ENCODE measurements at places on chromosomes 1 and 21.

DNA sequence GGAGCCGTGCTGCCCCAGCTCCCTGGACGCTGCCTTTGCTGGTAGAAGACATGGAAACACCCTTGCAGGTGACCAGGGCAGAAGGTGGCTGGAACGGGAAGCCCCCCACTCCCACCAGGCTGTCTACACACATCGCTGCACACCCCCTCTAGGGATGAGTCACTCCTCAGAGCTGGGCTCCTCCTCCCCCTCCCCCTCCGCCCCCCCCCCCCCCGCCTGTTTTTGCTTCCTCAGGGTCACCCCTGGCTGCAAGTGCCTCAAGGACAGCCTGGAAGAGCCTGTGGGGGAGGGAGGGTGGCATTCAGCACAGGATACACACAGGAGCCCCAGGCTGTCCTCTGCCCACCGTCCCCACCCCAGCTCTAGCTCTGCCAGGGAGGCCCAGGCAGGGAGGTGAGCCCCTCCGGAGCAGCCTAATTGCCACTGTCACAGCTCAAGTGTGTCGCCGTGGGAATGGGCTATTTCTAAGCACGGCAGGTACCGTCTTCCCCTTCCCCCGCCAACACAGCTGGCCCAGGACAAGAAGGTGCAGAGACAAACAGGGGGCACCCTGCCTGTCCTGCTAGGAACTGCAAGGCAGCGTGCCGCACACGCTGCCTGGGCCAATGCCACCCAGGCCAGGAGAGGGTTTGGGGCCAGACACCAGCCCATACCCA is 2.5 kb downstream of the FNDC10 start:
- DNase-seq = no peak

DNA sequence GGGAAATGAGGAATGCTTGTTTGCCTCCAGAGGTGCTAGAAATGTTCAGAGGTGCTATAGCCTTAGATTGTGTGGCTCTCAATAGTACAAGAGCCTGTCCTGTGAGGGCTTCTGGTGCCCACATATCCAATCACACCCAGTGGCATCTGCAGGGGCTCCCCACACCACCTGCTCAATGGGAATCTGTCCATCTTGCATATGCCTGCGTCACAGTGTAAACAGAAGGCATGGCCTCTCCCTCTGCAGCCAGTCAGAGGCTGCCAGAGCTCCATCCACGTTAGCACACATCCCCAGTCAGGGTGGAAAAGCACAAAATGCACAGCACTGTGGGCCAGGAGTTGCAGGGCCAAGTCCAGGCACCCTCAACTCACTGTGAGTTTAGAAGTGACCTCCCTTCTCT is 113.6 kb upstream of the GRIK3 start:
- DNase-seq = no peak

- DNase-seq = no peak
Measured at GRCh38 chr21:32817208-32817607, 45.7 kb upstream of the PAXBP1 start.

DNA sequence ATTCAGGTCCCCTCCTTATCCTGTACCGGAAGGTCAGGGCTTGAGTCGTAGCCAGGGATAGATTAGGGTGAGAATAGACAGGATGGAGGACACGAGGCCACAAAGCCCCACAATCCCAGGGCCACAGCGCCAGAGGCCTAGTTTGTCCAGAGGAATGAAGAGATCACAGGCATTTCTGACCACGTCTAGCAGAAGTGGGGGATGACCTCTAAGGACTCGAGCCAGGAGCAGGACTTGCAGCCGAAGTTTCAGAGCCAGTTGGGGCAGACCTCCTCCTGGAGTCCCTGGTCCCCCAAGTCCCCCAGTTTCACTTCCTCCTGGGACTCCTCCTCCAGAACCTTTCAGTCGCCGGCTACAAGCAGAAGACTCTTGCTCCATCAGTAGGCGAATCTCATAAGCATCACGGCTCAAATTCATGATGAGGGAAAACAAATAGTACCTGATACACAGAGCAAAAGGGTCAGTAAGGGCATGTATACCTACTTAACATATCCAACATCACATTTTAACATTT is 2.3 kb upstream of the ITGA10 start:
- no peak for DNase-seq

DNA sequence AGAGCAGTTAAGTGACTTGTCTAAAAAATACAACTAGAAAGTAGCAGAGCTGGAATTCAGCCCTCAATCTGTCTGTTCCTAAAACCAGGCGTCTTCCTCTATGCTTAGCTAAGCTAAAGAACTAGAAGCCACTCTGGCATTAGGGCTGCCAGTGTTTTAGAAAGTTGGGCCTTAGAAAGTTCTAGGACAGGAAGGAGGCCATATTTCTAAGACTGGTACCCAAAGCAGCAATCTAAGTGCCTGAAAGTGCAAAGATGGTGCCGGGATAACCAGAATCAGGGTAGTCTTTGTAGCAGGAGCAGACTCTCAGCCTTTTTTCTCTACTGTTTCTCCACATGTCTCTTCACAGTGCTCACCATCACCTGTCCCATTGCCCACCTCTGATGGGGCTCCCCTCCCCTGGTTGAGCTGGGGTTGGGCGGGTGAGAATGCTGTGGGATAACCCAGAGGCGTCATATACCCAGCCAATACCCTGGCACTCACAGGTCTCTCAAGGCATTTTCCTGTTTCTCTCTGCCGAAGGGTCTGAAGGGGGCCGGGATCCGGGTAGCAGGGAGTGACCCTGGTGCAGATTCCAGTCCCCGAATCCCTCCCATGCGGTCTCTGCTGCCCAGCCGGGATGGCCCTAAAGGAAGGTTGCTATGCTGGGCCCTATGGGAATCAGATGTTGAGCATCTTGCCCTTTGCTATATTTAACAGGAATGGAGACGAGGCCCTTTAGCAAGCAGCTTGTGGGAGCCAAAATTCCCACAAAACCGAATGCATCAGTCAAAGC is 1.1 kb upstream of the RCSD1 start:
- no peak for DNase-seq

Measured in fibroblast of the aortic adventitia (primary cell).